Smooth muscle cell of the coronary artery (primary cell): ENCODE measurements at places on chromosomes 3 and 15. TPM values are rescaled to one million over a fixed set of nuclear protein-coding genes. Genes with fewer than 3 reads are reported as not detected.

Gene BOC
- total RNA-seq: 0.38 and 19.7 TPM in 2 replicates

Gene GOLGA6B
- total RNA-seq: not detected in 2 replicates

Gene RTP4
- 0.60 and 1.6 TPM in 2 replicates for total RNA-seq

Gene ATP13A5
- total RNA-seq: not detected in 2 replicates

Gene RBPMS2
- total RNA-seq: not detected in 2 replicates
